ENCODE measurements at places on chromosomes 7 and 10.

DNA sequence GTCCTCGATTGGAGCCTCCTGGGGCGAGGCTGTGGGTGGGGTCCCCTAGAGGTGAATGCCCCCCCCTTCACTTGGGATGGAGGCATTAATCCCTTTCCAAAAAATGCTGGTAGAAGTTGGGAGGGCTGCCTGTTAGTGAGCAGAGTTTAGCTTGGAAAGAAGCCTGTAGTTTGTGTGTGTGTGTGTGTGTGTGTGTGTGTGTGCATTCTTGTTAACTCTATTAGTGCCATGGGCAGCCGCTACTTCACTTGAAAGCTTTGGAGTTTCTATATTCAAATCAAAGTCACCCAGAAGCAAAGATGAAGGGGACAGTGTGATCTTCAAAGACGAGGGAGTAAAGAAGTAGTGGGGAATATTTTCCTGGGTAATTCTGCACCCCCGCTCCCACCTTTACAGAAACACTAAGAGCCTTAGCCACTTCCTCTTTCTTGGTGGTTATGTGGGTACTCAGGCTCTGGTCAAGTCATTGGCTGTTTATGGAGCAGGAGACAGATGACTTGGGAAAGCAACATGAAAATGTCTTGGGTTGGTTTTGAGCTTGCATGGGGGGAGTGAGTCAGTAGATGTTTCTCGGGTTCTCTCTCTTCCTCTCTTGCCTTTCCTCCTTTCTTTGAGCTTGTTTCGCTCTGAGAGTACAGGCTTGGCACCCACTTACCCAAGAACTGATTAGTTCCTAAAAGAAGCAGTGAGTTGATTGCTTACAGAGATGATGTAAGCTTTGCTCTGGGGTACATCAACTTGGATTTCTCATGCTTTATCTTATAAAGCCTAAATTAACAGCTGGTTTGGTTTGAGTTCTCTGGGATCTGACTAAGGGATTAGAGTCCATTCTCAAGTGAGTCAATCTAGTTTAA lies 35.9 kb downstream of the TCF7L2 start:
- DNase-seq, result no peak

GRCh38 chr7:113996405-113996804 lies 77.6 kb upstream of the PPP1R3A start:
- DNase-seq, result no peak

DNA sequence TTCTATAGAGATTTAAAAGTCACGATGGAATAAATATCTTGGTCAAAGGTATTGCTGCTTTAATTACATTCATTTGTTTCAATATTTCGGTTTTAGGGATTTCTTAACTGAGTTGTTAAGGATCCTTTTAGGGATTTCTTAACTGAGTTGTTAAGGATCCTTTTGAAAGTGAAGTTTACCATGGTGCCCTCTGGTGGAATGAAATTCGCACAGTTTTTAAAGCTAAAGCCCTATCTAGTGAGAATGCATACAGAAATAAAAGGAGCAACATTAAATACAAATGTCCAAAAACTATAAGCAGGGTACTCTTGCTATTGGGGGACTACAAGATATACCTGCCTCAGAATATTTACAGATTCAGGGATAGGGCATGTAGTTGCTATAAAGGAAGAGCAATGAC lies 193.7 kb downstream of the RNLS start:
- no peak for DNase-seq

GRCh38 chr10:50544857-50545429 lies 78.8 kb downstream of the SGMS1 start:
- DNase-seq, result no peak

DNA sequence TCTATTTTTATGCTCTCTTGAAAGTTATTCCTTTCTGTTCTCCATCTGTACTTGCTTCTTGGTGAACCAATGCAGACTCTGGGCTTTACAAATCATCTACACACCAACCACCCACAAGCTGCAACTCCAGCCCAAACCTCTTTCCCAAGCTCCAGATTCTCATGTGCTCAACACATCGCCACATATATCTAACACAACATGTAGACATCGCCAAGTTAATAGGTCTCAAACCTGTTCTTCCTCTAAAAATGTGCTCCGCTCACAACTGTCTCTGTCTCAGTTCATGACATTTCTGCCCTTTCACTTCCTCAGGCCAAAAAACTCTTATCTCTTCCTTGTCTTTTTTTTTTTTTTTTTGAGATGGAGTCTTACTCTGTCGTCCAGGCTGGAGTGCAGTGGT lies 95.7 kb upstream of the EEPD1 start:
- no peak for DNase-seq

DNA sequence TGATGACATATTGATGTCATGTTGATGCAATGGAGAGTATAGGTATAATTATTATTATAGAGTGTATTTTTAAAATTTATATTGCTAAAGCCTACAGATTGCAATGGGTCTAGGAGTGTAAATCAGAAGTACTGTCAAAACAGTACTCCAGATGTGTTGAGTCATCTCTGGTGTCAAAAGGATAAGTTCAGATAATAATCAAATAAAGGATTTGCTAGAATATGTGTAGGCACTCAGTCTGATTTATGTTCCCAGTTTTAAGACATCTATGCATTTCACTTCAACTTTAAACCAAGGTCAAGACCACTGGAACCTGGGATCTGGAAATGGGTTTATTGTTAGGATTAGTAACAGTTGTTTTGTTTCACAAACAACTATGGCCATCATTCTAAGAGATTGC lies 342.3 kb upstream of the BMPER start:
- no peak for DNase-seq

GRCh38 chr7:126589068-126589684 lies 663.6 kb downstream of the GRM8 start:
- DNase-seq, result no peak

GRCh38 chr10:91208642-91209041 lies 11.8 kb upstream of the PCGF5 start:
- DNase-seq, result no peak

- no peak for DNase-seq
Measured at GRCh38 chr10:77290528-77291155, 347.0 kb downstream of the KCNMA1 start.

DNA sequence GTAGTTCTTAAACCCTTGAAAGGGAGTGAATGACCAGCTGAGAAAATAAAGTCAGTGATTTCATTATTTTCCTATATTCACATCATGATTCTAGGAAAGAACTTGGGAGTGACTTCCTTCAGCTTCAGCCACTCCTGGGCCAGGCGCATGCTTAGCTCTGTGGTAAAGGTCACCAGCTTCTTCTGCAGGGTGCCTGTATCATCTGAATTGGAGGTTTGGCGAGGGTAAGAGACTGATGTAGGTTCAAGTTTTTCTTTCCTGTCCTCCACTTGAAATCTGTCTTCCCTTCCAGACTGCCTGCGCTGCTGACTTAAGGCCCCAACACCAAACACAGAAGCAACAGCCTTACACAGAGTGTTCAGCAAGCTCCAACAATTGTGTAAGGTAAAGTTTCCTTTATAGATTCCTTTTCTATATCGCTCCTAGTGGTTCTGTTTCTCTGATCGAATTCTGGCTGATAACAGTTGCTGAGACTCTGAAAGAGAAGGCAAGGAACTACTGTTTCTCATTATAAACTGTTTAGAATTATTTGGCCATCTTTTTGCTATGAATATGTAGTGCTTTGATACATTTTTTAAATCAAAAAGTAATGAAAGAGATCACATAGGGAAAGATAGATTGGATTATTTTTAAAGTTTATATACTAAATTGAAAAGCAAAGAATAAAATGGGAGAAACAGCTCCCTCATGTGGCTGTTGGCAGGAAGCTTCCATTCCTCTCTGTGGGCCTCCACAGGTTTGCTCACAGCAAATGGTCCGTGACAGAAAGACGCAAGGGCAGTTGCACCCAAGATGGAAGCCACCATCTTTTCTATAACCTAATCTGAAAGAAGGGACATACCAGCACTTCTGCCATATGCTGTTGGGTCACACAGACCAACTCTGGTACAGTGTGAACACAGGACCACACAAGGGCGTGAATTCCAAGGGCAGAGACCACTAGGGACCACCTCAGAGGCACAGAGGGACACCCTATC lies 14.0 kb downstream of the GATAD1 start:
- no peak for DNase-seq

GRCh38 chr7:46557295-46557711 lies 636.2 kb upstream of the IGFBP3 start:
- DNase-seq, result no peak

DNA sequence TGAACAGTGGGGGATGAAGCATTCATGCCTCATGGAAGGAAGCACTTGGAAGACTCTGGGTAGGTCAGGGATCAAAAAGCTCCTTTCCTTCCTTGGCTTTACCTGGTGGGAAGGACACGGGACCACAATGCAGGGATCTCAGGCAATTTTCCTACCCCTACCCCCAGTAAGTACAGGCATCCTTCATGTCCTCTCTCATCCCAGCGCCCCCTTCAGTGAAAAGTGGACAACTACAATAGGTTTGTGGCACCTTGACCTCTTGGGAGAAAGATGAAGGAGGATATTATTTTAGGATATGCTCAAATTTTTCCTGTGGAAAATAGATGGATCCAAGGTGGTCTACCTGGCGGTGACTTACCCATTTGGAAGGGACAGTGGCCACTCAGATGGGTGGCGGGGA lies 16.5 kb downstream of the AFAP1L2 start:
- no peak for DNase-seq

GRCh38 chr7:129053938-129054437 lies 923 bp downstream of the TNPO3 start:
- DNase-seq, result no peak

- DNase-seq, result no peak
Measured at GRCh38 chr10:62529396-62529795, 155.2 kb downstream of the ZNF365 start.

DNA sequence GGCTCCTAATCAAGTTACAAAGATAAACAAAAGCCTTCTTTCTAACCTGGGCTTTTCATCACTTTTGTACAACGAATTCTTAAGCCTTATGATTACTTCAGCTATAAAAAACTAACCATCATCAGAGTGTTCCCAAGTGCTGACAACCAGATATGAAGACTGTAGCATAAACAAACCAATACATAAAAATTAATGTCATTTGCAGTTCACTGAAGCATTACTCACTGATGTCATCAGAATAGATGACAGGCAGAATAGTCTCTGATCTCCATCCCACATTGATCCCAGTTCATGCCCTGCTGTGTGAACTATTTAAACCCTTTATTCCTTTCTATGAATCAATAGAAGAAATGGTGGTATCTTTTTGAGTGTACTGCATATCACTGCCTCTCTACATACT lies 84.4 kb downstream of the DNAJC1 start:
- no peak for DNase-seq

DNA sequence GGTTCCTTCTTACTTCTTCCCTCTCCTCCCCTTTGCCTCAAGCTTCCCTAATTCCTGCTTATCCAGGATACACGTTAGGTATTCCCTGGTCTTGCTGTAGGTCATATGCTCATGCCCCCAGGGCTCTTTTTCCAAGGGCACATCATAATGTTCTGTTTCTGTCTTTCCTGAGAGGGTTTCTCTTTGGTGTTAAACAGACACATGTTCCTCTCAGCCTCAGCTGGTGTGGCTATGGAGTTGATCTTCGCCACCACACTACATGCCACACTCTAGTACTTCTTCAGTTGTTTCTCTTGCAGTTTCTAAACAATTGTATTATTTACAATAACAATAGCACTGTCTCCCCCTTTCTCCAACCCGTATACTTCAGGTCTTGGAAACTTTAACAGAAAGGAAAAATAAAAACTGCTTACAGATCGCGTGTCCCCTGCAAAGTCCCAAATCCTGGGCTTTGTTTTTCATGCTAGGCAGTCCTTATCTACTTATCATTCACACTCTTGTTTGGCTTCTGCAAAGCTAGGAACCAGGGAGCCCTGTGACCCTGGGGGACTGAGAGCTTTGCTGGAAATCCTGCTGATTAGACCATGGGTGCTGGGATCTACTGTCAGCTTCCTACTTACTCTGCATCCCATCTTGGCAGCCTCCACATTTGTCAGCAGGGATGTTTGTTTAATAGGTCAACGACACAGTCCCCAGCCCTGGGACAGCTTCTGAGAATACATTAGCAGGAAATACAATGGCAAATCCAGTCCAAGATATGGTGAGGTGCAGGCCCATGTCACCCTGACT lies 193.9 kb upstream of the BMPER start:
- no peak for DNase-seq

DNA sequence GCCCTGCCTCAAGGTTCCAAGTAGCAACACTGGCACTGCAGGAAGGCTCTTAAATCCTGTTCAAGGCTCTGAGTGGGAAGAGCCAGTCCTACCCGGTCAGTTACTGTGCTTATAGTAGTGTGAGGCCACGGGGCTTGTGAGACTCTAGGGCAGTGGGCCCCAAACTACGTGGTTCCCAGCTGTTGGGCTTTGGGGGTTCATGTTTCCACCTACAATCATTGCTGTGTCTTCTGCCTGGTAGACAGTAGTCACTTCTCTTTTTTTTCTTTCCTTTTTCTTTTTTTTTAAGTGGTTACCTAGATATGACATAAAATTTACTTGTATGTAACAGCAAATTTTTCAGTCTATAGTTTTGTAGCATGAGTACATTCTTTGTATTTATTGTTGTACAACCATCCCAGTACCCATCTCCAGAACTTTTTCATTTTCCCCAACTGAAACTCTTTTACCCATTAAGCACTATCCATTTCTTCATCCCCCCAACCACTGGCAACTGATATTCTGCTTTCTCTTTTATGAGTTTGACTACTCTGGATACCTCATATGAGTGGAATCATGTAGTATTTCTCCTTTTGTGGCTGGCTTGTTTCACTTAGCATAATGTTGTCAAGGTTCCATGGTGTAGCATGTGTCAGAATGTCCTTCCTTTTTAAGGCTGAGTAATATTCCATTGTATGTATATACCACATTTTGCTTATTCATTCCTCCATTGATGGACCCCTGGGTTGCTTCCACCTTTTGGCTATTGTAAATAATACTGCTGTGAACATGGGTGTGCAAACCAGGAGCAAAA lies 7.7 kb downstream of the UBTD1 start:
- DNase-seq, result no peak

DNA sequence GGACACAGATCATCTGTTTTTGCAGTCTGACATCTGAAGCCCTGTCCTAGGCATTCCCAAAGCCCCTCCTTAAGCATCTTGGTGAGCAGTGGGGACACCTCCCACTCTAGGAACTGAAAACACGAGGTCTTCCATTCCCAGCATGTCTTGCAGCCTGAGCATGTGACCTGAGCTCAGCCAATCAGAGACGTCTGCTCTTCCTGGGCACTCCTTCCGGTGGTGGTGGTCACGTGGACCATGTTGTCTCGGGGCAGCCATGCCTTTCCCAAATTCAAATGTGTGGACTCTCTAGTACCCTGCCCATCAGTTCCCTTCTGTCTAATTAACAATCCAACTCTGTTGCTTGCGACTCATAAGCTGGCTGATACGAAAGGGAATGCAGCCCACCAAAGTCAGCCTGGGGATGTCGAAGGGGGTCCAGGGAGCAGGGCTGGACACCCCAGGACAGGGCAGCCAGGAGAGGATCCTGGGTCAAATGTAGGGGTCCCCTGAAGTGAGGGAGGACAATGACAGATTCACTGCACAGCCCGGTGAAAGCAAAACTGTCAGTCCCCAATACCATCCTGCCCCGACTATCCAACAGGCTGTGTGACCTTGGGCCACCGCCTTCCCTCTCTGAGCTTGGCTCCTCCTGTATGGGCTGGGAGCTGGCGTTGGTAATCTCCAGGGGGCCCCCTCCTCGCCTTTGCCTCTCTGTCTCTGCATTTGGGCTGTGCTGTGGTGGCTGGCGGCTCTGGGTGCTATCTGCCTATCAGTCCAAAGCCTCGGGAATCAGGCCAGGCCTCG lies 57.4 kb upstream of the BAIAP2L1 start:
- no peak for DNase-seq
